NCI-H187 (cell line): ENCODE measurements at places on chromosomes 4 and X.

DNA sequence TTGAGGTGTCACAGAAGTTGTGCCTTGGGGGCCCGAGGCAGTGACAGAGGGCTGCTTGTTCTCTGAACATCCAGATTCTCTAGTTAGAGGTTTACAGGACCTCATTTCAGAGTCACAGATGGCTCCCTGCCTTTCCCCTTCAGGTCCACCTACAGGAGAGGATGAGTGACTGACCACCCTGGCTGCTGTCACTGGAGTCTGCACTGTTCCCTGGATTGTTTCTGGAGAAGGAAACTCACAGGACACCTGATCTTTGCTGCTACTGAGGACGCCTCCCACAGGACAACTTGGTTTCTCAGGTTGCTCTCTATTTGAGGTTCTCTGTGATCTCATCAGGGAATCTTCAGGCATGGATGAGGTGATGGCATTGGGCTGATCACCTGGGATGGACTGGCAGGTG is 58.3 kb downstream of the GPRIN3 start:
- DNase-seq = peak; percentile 70

GRCh38 chrX:109684136-109684535 is 48.9 kb downstream of the ACSL4 start:
- no peak for DNase-seq

- DNase-seq = no peak
These were observed 22.9 kb upstream of the SOWAHD start for GRCh38 chrX:119735467-119735866.

DNA sequence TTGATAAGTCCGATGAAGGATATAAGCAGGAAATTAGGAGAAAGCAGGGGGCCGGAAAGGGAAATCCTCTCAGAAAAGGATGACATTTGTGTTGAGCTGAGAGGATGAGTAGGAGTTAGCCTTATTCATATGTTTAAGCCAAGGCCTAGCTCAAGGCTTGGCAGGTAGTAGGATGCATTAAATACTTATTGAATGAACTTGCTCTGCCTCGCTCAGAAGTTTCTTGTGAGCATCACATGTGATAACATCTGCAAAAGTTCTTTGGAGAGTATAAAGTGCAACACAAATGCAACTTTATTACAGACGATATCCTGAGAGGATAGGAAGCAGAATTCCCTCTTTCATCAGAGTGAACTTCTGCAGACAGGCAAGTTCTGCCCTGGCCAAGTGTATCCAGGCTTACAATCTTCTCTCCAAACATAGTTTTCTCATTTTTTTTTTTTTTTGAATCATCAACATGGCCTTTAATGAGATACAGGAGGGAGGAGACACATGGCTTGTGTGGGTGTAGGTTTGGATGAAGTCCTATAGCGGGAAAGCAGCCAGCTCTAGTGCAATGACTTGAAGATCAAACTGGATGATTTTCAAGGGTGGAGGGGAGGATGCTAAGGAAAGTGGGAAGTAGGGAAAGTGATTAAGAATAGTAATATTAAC is 48.1 kb downstream of the LUZP4 start:
- DNase-seq = no peak

DNA sequence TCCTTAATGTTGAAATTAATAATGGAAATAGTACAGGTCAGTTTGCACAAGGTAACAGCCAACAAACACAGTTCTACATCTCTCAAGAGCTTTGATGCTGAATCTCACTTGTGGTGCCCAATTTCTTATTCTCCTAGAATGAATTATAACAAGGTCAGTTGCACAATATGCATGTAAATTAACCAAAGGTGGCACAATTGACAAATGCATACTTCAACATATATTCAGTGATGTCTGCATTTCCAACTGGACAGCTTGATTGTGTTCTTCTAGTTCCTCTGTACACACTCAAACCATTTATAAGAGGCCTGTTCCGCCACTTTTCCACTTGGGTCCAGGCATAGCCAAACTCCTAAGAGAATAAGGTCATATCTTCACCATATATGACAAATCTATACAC is 210.3 kb upstream of the EPHA5 start:
- no peak for DNase-seq

DNA sequence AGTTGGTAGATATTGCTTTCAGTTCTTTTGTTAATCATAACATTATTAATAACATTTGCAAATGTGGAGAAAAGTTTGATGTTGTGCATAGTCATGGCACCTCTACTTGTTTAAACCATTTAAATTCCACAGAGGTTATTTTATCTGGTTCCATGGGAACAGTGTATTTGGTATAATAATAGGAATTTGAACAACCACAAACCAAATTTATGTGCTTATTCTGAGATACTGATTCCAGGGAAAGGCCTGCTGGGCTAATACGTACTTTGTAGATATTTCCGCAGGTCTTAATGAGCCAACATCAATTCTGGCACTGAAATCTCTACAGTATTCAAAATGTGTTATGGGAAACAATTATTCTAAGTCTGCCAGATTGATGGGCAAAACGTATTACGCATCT is 319.0 kb downstream of the DKK2 start:
- no peak for DNase-seq

DNA sequence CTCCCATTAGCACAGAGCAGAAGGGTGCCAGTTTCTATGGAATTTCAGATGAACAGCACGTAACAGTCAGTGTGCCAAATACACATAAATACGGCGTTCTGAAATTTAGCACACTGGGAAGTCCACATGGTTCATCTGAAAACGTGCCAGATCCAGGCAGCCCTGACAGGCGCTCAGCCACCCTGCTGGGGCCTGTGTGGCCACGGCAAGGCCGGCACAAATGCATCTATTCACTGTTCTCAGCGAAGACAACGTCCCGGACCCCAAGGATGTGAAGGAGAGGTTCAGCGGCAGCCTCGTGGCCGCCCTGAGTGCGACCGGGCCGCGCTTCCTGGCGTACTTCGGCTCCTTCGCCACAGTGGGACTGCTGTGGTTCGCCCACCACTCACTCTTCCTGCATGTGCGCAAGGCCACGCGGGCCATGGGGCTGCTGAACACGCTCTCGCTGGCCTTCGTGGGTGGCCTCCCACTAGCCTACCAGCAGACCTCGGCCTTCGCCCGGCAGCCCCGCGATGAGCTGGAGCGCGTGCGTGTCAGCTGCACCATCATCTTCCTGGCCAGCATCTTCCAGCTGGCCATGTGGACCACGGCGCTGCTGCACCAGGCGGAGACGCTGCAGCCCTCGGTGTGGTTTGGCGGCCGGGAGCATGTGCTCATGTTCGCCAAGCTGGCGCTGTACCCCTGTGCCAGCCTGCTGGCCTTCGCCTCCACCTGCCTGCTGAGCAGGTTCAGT is 15.6 kb downstream of the DGKQ start:
- DNase-seq = no peak

DNA sequence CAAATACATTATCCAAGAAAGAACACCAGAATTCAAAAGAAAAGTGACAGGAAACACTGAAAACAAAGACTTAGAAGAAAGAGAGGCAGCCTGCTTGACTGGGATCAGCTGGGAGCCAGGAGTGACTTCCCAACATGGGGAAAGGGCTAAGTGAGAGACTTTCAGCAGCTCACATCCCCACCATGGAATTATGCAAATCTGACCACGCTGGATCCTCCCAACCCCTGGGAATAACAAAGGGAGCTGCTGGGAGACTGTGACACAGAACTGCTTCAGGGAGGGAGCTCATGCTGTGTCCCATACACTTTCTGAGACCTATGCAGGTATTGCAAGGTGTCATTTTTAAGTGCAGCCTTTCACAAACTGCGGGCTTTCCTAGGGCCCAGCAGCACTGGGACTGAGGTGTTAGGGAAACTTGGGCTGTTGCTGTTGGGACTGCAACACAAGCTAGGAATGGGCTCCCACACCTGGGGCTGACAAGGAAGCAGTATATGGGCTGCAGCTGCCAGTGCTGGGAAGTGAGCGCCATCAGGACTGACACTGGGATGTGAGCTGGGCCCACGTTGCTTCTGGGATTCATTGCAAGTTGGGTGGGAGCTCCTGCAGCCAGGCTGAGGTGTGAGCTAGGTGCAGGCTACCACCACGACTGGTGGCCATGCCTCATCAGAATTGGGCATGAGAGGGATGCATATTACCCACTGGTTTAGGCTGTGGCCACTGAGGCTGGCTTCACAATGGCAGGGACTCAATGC is 139.1 kb downstream of the KDR start:
- no peak for DNase-seq

- no peak for DNase-seq
These were observed 37.0 kb upstream of the NOCT start for GRCh38 chr4:138978600-138978999.

DNA sequence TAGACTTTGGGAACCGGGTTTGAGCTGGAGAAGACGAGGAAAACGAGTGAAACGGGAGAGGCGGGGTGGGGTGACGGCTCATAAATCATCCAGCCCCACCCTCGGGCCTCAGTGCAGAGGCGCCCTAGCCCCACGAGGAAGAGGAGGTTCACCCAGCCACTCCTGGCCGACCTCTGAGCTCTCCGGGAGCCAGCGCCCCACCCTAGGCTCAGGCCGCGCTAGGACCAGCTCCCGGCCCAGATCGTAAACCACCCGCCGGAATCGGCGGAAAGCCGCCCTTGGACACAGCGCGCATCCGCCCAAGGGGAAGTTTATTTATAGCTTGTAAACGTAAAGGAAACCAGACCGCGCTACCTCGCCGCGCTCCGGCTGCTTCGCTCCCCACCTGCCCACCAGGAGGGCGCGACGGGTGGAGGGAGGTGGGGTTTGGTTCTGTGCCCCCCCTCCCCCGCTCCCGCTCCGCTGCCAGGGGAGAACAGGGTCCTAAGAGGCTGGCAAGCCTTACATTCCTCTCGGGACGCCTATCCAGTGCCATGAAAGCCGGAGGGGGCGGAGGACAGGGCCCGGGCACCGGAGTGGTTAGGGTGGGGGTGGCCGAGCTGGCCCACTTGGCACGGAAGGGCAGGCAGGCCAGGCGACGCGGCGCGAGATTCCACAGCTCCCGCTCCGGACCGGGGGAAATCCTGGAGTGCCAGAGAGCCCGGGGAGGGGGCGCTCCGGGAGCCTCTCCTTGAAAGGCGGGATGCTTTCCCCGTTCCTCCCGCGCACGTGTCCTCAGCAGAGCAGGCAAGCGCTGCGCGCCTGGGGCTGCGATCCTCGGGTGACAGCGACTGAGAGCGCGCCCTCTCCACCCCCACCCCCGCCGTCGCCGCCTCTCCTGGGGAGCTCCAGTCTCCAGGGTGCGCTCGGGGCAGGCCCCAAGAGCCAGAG is 84.2 kb downstream of the BCOR start:
- no peak for DNase-seq

- no peak for DNase-seq
These were observed 389.6 kb upstream of the MAOA start for GRCh38 chrX:43266487-43266886.

GRCh38 chrX:3504916-3505315 is 158.5 kb upstream of the MXRA5 start:
- DNase-seq = no peak

GRCh38 chr4:155047755-155048154 is 160.7 kb upstream of the NPY2R start:
- DNase-seq = no peak

DNA sequence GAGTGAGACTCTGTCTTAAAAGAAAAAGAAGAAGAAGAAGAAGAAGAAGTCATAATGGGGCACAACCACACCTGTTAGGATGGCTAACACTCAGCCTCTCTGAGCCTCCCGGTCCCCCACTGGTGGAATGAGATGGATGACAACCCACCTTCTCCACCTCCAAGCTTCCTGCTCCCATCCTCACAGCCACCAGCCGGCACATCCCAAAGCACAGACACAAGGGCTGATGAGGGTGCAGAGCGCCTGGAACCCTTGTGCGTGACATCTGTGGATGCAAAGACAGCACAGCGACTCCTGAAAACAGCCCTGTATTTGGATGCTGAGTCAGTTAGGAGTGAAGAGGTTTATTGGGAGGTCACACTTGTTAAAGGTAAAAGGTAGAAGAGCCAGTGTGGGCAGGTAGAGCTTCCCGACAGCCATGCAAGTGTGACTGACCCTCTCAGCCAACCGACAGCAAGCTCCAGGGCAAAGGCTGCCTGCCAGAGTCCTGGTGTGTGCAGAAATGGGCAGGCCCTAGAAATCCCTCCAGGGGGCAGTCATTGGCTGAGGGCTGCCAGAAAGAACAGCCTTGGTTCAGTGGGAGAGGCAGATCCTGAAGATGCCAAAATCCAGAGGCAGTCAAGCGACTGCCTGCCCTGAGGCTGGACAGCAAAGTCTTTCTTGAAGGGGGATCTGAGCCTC is 26.6 kb upstream of the MAN2B2 start:
- no peak for DNase-seq

DNA sequence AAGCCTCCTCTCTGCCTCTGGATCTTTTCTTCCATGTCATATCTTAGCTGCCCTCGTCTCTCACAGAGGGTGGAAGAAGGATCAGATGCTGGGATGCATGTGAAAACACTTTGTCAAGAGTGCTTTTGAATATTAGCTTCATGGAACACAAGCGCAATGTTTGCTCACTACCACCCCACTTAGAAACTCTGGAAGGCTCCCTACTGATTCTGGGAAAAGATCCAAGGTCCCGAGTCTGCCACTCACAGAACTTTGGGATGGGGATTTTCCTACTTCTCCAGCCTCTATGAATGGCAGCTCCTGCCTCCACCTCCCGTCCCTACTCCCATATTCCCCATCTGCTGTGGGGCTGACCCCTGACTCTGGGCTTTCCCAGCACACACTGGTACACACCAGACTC is 40.2 kb upstream of the CRMP1 start:
- peak; percentile 59 for DNase-seq

GRCh38 chr4:58761563-58761962 is 1651.4 kb upstream of the IGFBP7 start:
- no peak for DNase-seq

GRCh38 chrX:13164611-13165010 is 120.2 kb upstream of the FAM9C start:
- no peak for DNase-seq

GRCh38 chr4:38662522-38663089 is 1.4 kb upstream of the KLF3 start:
- no peak for DNase-seq

DNA sequence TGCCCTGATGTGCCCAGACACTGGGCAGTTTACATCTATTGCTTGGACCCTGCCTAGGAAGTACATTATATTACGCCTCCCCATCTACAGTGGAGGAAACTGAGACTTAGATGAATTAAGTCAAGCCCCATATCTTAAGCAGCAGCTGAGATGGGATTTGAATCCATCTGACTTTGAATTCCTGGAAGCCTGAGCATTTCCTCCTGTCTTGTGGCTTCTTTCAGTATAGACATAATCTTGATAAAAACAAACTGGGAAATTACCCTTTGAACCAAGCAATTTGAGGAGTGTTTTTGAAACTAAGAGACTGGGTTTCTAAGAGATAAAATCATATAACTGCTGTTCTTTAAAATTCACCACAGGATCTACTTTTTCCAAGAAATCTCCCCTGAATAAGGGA is 18.6 kb downstream of the LIMCH1 start:
- no peak for DNase-seq
